ENCODE measurements at places on chromosomes 3 and 15.

GRCh38 chr15:92909136-92909781, 9.1 kb downstream of the CHD2 start:
- peak; percentile 88 for DNase-seq

DNA sequence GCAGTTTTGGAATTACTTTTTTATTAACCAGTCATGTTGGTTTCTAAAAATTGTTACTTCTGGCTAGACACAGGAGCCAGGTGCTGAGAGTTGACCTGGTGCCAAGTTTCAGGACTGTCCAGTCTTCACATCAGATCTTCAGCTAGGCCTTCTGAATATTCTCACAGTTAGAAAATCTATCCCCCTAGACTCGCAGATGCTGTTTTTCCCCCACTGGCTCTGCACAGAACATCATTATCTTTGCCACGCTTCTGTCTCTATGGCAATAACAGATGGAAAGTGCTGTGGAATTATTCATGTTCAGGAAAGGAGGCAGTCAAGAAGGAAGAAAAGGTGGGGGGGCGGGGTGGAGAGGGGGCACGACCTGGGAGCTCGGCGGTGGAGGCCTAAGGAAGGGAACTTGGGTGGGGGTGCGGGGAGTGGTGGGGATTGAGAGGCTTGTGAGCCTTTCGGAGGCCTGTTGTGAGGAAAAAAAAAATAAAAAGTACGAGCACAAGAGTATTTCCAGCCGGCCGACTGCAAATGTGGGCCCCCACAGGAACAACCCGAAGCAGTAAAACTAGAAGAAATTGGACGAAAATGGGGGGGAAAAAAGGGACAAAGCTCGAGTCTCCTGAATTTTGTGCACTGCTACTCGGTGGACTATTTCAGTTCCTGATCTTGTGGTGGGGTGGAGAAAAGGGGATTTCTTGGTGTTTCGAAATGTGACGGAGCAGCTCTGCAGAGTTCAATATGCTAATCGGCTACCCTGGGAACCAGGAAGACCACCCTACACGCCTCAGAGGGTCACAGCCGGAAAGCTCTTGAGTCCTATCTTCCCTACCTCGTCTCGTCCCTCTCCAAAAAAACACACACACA, 1.5 kb upstream of the SKIL start:
- DNase-seq = peak; percentile 49

GRCh38 chr3:6770397-6770690, 90.6 kb upstream of the GRM7 start:
- no peak for DNase-seq

DNA sequence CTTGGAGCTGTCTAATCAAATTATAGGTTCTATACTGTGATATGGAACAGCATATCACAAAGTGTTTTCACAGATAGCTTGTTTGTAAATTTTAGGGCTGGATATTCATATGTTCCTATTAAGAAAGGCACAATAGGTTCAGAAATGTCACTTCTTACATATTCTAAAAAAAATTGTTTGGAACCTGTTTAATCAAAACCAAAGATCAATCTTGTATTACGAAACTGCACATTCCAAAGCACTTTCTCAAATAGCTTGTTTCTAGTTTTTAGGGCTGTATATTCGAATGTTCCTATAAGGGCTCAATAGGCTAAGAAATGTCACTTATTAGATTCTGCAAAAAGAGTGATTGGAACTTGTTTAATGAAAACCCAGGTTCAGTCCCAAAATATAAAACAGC, 67.4 kb upstream of the OSBPL11 start:
- DNase-seq = no peak

DNA sequence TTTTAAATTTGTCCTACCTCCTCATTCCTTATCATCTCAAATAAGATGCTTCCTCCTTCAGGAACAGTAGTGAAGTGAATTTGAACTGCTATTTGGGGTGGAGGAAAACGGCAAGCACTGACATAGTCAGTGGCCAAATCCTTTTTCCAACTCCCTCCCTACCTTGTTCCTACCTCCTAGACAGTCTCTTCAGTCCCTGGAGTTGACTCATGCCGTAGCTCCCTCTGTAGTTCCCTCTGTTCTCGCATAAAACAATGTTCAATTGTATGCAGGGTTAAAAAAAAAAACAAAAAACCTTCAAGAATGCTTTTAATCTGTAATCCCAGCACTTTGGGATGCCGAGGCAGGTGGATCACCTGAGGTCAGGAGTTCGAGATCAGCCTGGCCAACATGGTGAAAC, 1.4 kb downstream of the UBR1 start:
- DNase-seq = no peak

DNA sequence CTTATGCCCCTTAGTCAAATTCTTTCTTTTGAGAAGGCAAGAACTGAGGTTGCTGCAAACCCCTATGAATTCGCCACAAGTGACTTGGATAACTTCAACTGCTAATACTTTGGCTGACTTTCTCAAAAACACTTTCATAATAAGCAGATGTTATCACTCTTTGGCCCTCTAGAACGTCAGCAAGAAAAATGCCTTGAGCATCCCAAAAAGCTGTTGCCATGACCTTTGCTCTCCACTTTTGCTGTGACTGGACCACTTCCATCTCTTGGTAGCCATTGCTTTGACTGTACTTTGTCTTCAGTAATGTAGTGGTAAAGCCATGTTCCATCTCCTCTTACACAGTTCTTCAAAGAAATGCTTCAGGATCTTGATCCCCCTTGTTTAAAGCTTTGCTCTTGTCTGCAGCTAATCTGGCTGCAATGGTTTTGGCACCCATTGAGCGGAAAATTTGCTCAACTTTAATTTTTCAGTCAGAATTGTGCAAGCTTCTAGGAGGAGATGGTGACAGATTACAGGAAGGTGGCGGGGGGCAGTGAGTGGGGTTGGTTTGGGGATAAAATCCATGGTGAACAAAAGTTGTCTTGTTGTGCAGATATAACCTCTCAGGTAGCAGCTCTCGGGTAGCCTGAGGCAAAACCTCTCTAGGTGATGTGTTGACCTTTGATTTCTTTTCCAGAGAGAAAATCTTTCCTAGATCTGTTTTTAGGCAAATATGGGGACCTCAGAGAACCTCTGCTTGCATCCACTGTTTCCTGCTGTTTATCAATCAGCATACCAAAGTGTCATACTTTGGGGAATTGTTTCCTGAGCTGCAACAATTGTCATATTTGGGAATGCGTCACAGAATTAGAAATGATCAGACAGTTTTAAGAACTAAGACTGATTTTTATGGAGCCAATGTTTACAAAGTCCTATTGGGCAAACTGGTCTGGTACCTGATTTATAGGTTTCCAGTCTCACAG, 83.6 kb downstream of the CCR1 start:
- no peak for DNase-seq

GRCh38 chr15:67033012-67033411, 32.4 kb upstream of the SMAD3 start:
- no peak for DNase-seq

DNA sequence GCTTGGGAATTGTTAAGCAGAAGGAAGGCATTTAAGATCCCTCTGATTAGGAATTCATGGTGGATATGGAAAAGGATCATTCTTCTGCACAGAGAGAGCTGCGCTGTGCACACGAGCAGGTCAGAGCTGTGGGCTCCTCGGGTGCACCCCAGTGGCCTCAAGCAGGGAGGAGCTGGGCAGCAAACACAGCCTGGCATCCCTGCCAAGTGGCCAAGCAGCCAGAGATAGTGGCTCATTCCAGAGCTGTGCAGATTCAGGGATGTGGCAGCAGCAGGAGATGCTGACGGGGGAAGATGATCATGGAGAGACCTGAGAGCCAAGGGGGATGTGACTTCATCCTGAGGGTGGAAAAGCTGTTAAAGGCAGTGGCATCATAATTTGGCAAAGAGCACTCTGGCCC, 55.9 kb downstream of the LRRK1 start:
- DNase-seq = no peak

DNA sequence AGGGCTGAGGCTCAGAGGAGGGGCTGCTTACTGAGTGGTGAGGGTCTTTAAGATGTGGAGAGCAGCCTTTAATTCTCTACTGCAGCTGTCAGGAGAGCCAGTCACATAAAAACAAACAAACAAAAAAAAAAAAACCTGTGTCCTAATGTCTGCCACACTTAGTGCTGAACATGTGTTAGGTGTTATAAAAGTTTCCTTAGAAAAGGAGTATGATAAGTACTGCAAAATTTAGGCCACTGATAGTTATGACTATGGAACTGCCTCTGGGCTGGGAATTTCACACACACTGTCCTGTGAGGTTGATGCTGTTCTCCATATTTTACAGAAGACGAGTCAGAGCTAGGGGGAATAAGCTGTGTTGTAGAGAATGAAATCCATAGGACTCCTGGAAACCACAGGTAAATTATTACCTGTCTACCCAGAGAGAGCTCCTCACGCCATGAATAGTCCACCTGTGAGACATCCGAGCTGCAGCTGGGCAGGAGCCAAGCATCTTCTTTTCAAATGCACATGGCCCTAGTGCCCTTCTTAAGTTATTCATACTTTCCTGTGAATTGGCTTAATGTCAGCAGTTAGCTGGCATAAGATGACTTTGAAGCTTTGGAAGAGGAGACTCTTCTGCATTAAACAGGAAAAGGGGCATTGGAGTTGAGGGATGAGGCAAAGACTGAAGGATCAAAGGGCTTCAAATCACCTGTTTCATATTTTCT, 34.5 kb upstream of the SKOR1 start:
- DNase-seq = no peak

Measured in fibroblast of skin of scalp (primary cell).